ENCODE measurements at places on chromosomes 6 and 20.

DNA sequence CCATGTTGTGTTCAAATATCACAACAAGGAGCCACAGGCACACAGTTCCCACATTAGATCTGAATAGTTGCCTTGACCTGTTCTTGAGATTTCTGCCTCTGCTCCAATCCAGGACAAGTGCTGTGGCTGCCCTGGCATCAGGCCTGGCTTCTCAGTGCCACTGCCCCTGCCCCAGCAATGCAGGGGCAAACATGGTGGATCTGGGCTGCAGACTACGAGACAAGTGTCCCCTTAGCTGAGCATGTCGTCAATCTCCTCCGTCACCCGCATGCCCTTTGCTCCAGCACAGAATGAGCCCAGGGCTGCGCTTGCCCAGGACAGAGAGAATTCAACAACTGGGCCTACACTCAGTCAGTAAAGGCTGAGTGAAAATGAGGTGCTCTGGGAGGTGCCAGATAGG lies 201.6 kb downstream of the SYNDIG1 start:
- DNase-seq: no peak

DNA sequence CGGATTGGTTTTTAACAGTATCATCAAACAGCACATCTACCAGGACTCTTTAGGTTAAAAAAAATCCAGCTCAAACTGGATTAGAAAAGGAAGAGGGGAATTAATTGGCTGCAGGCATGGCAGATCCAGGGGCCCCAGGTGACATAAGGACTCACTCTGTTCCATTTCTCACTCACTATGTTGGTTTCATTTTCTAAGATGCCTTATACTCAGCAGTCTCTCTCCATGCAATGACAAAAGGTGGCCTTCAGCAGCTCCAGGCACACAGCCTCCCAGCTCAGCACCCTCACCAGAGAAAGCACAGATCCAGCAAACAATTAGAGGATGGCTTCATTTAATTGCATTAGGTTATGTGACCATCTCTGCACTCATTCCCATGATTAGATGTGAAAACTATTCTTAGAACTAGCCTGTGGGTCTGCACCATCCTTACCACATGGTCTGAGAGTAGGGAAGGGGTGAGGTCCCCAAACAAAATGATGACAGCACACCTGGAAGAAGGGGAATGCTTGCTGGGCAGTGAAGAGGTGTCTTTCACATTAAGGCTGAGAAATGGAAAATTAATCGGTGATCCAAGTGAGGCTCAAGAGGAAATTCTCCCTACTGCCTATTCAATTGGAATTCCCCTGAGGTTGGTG lies 243.1 kb downstream of the CDH26 start:
- no peak for DNase-seq

DNA sequence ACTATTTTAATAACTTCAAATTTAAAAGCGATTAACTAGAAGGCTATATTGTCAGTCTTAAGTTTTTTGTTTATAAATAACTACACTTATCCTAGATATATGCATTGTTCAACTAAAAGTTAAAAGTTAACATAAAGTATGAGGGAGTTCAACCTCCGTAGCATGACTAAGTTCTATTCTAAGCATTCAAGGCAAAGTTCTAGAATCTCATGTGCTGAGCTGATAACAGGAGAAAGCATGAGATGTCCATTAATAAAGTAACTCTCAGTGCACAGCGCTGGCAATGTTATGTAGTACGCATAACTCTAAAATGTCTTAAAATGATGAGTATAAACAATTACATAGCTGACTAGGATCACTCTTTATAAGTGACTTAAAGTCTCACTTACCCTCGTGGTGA lies 264.8 kb downstream of the RNGTT start:
- DNase-seq: no peak

GRCh38 chr20:57567471-57568079 lies 6.7 kb downstream of the PCK1 start:
- no peak for DNase-seq

GRCh38 chr20:48912065-48912464 lies 9.4 kb upstream of the ARFGEF2 start:
- DNase-seq: no peak

- no peak for DNase-seq
Observed at GRCh38 chr20:23125625-23126191, 39.6 kb upstream of the CD93 start.

DNA sequence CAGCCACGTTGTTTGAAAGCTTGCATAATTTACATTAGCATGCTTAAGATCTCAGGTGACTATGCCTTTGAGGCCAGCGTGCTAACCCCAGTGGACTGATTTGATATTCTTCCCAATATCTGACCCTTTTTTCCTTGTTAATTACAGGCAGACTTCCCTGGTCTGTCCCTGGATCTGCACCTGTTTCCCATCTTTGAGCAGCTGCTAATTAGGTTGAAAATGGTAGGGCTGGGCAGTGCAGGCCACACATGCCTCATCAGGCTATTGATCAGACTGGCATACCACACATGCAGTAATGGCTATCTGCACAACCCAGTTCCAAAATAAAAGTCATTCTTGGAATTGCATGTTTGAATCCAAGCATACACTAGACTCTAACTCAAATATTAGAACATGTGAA lies 164.3 kb upstream of the TFAP2D start:
- no peak for DNase-seq

GRCh38 chr6:116156405-116157326 lies 30.7 kb upstream of the COL10A1 start:
- no peak for DNase-seq

DNA sequence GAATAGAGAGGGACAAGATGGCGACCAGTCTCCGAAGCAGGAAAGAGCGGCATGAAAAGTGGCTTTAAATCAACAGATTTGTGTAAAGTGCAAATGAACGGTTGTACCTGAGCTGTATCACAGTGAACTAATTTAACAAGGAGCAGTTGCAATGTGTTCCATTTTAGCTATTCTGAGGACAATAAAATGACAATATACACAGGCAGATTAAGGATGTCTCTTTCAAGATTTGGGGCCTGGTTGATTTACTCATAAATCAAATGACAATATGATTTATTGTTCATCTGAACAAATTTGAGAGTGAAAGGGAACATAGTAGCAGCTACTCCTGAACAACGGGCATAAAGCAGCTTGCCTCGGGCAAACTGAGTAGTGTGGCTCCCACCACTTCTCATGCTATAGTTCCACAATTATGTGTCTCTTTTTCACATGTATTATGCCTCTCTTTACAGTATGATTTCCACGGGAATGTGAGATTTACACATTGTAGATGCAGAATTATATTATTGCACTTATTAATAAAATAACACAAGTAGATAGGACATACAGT lies 204.1 kb upstream of the AGPAT4 start:
- no peak for DNase-seq

DNA sequence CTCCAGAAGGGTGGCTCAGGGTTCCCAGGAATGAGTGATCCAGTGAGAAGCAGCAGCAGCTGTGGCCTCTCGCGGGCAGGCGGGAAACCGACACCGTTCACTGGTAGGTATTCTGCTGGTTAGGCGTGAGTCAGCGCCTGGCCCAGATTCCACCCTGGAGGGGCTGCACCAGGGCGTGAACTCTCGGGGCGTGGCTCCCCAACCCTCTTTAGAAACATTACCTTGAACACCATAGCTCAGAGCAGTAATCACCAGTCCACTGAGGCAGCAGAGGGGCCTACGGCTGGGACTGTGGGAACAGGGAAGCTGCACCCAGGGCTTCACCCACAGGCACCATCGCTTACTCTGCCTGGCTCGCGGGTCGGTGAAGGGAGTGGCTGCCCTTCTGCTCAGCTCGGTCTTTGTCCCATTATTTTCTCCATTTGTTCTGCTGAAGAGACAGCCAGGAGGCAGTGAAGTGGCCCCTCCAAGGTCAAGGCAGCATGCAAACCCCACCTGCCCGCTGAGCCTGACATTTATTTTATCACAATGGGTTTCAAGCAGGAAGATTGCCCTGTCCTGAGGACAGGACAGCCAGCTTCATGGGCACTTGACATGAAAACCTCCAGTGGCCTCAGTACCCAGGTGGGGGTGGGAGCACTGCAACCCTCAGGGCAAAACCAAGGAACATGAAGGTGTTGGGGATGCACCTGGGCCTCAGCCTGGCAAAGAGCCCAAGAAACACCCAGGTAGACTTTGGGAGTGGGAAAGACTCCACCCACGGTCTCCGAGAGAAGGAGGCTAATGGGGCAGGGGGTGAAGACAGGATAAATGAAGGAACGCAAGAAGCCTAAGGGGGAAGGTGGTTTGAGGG lies 51.0 kb upstream of the CD93 start:
- peak; percentile 72 for DNase-seq

- peak; percentile 27 for DNase-seq
Observed at GRCh38 chr6:47414423-47415167, 63.0 kb upstream of the CD2AP start.

DNA sequence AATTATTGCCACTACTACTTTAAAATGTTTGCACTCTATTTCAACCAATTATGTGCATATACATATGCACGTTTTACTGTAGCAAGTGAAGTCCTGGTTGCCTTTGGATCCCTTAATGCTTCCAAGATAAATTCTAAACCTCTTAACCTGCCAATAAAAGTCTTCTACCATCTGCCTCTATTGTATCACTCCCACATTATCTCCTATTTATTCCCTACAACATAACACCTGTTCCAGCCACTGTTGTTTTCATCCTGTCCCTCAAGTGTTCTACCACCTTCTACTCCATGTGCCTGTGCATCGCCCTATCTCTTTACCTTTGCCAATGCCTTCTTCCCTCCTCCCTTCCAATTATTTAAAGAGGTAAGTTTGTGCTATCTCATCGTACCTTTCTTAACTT lies 499.0 kb upstream of the RNF217 start:
- no peak for DNase-seq

DNA sequence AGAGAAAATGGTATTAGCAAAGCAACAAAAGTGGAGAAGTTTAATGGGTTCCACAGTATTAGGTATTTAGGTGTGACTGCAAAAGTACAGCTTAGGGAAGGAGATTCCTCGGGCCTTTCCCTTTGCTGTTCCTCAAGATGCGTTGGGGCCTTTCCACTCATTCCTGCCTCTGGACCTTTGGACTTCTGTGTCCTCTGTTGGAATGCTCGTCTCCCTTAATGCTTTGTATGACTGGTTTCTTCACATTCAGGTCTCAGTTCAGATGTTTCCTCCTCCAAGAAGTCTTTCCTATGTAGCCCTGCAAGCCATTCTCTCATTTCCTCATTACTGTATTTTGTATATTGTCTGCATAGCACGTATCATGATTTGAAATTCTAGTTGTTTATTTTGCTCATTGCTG lies 39.6 kb downstream of the CTNNBL1 start:
- DNase-seq: no peak

GRCh38 chr6:34145161-34146020 lies 496 bp downstream of the GRM4 start:
- peak; percentile 18 for DNase-seq

DNA sequence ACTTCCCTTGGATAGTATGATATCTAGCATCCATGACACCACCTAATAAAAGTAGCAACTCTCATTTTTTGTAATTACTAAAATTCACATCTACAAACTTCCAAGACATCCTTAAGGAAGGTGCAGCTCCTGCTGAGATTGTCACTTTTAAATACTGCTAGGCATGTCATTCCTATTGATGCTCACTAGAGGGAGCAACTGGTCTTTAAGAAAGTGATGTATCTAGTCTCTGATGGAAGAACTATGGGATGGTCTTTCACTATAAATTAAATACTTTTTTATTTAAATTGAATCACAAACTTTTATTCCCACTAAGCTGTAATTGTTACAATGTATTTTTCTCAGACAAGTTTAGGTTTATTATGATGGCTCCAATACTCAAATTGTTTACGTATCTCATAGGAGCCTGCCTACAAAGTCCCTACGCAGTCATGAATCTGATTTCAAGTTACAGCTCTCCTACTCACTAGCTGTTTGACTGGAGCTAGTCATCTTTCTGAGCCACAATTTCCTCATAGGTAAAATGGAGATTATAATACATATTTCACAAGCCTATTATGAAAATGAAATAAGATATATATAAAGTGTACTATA lies 8.1 kb upstream of the TSPYL1 start:
- DNase-seq: peak; percentile 14

DNA sequence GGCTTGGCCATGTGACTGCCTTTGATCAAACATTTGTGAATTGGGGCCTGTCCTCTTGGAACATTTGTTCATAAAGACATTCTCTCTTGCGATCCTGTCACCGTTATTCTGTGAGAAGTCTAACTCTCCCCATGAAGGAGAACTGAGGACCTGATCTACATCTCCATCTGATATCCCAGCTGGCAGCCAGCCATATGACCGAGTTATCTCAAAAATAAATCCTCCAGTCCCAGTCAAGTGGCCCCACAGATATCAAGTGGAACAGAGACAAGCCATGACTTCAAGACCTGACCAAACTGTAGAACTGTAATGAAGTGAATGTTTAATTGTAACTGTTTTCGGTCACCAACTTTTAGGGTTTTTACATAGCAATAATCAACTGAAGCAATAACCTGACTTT lies 25.7 kb downstream of the SNX3 start:
- DNase-seq: no peak

DNA sequence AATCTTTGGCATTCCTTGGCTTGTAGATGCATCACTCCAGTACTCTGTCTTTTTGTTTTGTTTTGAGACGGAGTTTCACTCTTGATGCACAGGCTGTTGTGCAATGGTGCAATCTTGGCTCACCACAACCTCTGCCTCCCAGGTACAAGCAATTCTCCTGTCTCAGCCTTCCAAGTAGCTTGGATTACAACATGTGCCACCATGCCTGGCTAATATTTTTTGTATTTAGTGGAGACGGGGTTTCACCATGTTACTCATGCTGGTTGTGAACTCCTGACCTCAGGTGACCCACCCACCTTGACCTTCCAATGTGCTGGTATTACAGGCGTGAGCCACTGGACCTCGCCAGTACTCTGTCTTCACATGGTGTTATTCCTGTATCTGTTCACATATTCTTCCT lies 35.8 kb upstream of the LGSN start:
- no peak for DNase-seq

- no peak for DNase-seq
Observed at GRCh38 chr6:21116736-21117135, 476.8 kb upstream of the SOX4 start.

GRCh38 chr20:6767536-6768227 lies at the start of gene BMP2:
TSS of gene BMP2 (plus strand) at chr20:6767686. CDS start at chr20:6770127, 2,441 bp downstream.
- peak; percentile 62 for DNase-seq

GRCh38 chr6:46128476-46128875 lies 1.3 kb upstream of the ENPP4 start:
- DNase-seq: no peak

GRCh38 chr6:80133020-80133419 lies 26.5 kb downstream of the BCKDHB start:
- DNase-seq: peak; percentile 10

GRCh38 chr20:46715292-46715756 lies 5.9 kb downstream of the SLC2A10 start:
- no peak for DNase-seq

GRCh38 chr20:45949542-45950329 lies 15.3 kb downstream of the PCIF1 start:
- DNase-seq: no peak

DNA sequence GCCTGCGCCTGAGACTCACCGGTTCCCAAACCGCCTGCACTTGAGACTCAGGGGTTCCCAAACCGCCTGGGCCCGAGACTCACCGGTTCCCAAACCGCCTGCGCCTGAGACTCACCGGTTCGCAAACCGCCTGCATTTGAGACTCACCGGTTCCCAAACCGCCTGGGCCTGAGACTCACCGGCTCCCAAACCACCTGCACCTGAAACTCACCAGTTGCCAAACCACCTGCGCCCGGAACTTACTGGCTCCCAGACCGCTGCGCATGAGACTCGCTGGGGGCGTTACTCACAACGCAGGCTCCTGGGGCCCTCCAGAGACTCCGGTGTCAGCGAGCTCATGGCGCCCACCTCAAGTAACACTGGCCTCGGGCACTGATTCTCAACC lies 90.2 kb downstream of the DACT2 start:
- DNase-seq: no peak

- no peak for DNase-seq
Observed at GRCh38 chr6:86357877-86358276, 579.5 kb upstream of the HTR1E start.

- DNase-seq: no peak
Observed at GRCh38 chr6:71038711-71039344, 82.0 kb upstream of the B3GAT2 start.

Data from foreskin keratinocyte (primary cell).